AG09319 (cell line): ENCODE measurements at places on chromosomes 3 and 15.
A peak's percentile ranks its signal among the peaks of the same experiment; 100 is the strongest.

GRCh38 chr15:39114690-39115378, 466.0 kb upstream of the THBS1 start:
- DNase-seq: no peak

DNA sequence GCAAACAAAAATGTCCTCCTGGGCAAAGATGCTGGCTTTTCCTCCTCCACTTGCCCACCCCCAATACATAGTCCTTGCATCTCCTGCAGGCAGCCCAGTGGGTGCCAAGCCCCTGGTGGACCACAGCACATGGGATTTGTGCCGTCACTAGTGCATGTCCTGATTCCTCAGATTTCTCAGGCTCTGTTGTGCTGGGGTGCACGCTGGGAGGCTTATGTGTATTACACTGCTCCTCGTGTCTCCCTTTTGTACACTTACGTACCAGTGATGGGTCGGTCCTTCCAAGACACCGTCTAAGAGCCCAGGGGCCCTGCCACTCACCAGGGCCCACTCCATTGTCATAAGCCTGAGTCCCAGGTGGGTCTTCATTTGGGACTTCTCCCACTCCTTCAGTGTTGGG, 70.1 kb downstream of the PLXNA1 start:
- DNase-seq: no peak

- no peak for DNase-seq
Measured at GRCh38 chr15:57592426-57592825, 722 bp downstream of the MYZAP start.

DNA sequence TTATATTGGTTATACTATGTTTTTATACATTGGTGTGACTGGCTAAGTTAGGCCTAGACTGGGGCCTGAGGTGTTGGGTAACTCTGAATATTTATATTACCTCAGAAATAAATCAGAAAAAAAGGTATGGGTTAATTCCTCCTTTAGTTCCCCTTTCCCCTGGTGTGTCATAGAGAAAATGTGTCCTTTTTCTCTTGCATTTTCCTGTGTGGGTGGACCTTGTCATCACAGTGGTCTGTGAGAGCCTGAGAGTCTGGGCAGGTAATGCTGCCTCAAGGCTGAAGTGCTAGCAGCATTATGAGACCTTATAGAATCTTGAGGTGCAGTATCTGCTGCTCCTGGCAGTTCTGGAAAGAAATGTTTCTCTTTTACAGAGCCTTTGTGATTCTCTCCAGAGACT, 69.7 kb downstream of the PCOLCE2 start:
- DNase-seq: no peak

DNA sequence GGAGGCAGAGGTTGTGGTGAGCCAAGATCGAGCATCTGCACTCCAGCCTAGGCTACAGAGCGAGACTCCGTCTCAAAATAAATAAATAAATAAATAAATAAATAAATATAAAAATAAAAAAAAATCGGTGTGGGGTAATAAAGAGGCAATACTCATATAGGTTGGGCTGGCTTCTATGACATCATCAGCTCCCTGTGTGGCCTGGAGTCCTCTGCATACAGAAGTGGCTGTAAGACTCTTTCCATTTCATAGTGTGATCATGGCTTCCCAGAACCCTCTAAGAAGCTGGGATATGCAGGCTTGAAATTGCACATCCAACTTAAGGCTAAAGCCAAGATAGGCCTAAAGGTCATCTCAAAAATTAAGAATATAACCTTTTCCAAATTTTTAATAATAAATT, 101.6 kb downstream of the ZIC4 start:
- no peak for DNase-seq

- DNase-seq: no peak
Measured at GRCh38 chr15:74511583-74511982, 29.4 kb upstream of the ARID3B start.

DNA sequence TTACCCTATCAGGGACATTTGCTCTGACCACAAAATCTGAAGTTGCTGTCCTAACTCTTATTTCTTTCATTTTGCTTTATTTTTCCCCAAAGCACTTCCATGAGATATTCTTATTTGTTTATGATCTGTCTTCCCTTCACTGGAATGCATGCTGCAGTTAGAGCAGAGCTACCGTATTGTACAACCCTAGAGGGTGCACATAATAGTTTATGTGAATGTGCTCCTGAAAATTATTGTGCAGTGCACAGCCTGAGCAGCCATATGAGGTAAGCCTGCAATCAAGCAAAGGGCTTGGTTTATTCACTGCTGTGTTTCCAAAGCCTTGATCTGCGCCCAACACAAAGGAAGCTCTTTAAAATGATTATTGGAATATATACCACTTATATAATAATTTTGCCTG, 120.3 kb upstream of the CADPS start:
- no peak for DNase-seq

- DNase-seq: no peak
Measured at GRCh38 chr3:37680401-37680800, 181.3 kb upstream of the CTDSPL start.

GRCh38 chr3:31740397-31740796, 207.7 kb downstream of the STT3B start:
- no peak for DNase-seq

DNA sequence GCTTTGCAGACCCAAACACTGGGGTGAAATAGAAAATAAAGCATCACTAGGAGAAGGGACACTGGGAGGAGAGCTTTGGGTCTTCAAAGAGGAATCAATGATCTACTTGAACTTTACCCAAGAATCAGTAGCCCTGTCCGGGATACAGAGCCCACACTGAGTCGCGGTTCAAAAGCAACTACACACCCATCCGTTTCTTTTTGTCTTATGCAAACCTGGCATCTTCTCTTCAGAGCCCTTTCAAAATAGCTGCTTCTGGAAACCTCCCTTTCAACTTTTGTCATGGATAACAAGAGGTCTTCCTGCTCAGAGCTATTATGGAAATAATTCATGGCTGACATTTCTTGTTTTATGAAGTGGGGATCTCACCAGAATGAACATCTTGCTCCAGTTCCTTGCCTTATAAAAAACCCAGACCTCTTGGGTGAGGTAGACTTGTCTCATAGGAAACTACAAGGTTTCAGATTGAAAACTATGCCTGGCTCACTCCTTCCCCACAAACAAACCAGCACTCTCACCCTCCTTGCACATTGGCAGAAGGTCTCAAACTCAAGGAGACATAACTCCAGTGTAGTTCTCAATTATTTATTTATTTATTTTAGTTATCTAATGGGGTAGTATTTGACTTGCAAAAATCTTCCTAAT, 115.1 kb upstream of the ARHGEF3 start:
- no peak for DNase-seq

- DNase-seq: no peak
Measured at GRCh38 chr15:41017066-41017735, 63.9 kb downstream of the CHAC1 start.

DNA sequence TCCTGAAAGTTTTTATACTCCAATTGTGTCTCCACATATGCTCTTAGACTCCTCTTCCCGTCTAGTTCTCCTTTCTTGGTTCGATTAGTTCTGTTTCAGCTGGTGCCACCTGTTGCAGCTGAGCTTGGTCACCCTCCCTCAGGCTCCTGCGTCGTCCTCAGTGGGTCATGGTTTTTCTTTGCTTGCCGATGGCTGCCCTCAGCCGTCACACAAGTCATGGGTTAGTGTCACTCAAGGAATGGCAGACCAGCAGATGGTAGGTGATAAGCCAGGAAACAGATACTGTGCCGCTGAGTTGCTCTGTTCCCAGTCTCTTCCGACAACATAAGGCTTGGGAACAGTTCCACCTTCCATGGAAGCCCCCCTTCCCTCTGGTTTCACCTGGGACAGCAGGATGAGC, 109.9 kb downstream of the IGF1R start:
- no peak for DNase-seq

- DNase-seq: peak; percentile 15
Measured at GRCh38 chr3:54146506-54147239, 24.3 kb downstream of the CACNA2D3 start.

DNA sequence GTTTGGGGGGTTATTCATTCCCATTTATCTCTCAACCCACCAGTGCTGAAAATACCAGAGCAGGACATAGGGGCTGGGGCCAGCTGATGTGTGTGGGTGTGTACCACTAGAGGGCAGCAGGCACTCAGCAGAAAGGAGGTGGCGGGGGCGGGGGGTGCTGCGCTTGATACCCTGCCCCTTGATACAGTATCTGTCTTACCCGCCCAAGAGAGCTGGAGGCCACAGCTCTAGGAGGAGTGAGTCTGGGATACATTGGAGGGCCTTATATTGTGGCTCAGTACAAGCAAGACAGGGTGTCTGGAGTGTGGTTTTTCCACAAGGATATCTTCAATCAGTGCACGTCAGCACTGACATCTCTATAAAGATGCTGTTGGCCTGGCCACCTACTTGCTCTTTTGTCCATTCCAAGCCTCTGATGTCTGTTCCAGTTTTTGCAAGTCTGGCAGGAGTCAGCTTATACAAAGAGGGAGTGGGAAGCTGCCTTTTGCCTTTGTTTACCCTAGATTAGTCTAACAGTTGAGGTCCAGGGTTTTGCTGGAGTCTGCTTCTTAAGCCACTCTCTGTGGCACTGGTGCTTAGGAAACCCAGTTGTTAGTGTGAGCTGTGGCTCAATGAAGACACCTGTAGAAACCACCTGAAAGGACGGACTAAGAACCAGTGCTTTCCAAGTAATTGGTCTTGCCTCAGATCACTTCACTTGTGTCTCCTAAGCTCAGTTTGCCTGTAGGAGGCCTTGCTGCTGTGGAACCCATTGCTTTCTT, 1.5 kb upstream of the RBM15B start:
- no peak for DNase-seq

- no peak for DNase-seq
Measured at GRCh38 chr3:155138677-155139076, 58.6 kb downstream of the MME start.

DNA sequence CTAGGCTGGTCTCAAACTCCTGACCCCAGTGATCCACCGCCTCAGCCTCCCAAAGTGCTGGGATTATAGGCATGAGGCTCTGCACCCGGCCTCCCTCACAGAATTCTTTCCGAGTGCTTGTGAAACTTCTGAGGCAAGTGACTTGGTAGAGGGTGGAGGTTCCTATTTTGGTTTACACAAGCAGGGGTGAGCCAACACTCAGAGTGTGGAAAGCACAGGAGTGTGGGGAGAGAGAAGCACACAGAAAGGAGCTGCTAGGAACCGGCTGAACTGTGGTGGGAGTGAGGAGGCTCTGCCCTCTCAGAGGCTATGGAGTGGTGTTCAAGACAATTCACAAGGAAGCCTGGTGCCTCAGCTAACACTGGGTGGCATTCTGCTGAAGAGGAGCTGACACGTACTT, 7.7 kb downstream of the CAPN3 start:
- no peak for DNase-seq

- DNase-seq: no peak
Measured at GRCh38 chr15:80457896-80458295, 53.7 kb downstream of the ARNT2 start.

- no peak for DNase-seq
Measured at GRCh38 chr3:31567036-31567435, 34.3 kb downstream of the STT3B start.

GRCh38 chr3:105518203-105518602, 151.5 kb downstream of the ALCAM start:
- no peak for DNase-seq

GRCh38 chr3:48536116-48536515, 20.5 kb downstream of the PFKFB4 start:
- no peak for DNase-seq

DNA sequence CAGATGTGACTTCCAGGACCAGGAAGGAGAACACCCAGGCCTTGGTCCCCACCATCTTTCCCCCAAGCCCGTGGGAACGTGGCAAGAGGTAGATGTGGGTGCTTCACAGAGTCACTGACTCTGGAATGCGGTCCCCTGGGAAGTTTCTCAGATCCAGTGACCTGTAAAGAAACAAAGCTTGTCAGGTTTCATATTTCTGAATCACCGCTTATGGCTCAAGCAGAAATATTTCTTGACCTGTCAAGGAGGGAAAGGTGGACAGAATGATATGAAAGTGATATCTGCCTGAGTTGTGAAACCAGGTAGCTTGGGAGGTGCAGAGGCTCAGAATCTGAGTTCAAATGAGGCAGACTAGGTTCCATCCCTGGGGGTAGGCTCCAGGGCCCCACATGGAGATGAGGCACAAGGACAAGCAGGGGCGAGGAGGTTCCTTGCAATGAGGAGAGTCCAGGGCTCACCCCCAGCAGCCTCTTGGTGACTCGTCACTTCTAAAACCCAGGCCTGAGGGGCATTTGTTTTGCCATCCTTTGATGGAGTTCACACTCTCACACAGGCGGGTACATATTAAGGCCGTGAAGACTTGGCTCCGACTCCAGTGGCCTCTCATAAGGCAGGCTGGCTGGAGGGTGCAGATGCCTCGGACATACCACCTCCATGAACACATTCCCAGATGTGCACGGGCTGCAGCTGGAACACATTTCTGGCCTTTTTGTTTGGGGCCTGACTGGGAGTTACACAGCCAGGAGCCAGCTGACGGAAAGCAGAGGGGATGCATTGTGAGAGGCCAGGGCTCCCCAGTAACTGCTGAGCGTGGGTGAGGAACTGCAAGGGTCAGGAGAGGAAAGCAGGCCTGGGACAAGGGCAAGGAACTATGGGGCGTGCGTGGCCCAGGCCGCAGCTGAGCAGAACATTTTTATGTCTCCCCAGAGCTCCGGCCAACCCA, 1.3 kb downstream of the CILP start:
- DNase-seq: no peak

DNA sequence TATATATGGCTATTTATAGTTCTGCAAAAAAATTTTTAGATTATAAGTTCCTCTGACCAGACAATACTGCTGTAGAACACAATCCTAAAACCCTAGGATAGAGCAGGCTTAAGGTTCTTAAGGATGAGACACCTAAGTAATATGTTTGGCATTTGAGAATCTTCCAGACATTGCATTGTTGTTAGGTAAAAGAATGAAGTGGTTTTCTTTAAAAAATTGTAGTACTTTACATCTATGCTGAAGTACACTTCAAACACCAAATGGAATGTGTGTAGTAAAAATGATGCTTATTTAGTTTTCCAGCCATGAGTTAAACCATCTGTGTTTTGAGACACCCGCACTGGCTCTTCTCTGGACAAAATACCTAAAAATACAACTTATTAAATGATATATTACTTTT, 857.7 kb downstream of the OTOL1 start:
- no peak for DNase-seq

GRCh38 chr3:39415983-39416382, 9.5 kb downstream of the RPSA start:
- DNase-seq: no peak

- DNase-seq: no peak
Measured at GRCh38 chr15:56042982-56043980, 49.9 kb upstream of the NEDD4 start.

- DNase-seq: no peak
Measured at GRCh38 chr3:106628407-106628806, 748.8 kb upstream of the CCDC54 start.

DNA sequence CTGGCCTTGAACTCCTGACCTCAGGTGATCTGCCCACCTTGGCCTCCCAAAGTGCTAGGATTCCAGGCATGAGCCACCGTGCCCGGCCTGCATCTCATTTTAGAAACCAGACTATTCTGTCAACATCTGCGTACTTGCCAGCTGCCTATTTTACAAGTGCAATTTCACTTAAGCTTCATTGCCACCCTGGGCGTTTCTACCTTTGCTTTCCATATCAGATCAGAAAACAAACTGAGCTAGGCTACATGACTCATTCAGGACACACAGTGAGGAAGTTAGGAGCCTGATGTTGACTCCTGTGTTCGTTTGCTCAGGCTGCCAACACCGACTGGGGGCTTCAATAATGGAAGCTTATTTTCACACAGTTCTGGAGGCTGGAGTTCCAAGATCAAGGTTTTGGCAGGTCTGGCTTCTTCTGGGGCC, 42.3 kb upstream of the KLHL25 start:
- DNase-seq: no peak

- no peak for DNase-seq
Measured at GRCh38 chr3:126549861-126550487, 8.8 kb downstream of the C3orf22 start.

- DNase-seq: no peak
Measured at GRCh38 chr3:128369121-128369703, 97.5 kb downstream of the DNAJB8 start.
